Tibial nerve (tissue), 4 donors: ENCODE measurements at places on chromosomes 3 and 15. TPM values are rescaled to one million over a fixed set of nuclear protein-coding genes. Genes with fewer than 3 reads are reported as not detected.

DNA sequence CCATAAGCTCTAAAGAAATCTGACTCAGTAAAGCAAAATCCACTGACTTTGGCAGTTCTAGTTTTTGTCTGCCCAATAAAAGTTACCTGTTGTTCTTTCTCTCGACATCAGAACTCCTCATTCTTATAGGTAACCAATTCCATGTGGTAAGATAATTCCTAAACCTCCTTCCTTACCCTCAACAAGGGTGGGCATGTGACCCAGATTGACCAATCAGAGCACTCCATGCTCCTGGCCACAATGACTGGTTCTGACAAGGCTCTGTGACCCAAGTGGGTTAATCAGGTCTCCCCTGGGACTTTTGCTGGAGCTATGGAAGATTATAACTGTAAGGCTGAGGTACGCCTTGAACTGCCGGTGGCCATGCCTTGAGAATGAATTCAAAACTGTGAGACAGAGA is 31.7 kb downstream of the LINS1 start:
- no peak for DNase-seq

DNA sequence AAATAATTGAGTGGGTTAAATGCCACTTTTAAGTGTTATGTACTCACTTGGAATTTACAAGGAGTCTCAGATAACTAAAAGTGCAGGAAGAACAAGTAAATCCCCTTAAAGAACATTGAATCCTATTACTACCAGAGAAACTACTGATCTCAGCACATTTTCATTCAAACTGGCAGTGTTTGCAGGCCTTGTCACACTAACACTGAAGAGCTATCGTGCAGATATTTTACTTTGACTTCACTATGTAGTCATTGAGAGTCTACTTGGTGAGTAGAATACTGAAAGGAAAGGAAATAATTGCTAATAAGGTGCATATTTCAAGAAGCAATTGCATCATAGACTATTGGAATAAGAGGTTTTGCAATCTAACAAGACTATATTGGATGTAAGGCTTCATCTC is 721.4 kb upstream of the CBLB start:
- no peak for DNase-seq

GRCh38 chr3:46868287-46868686 is 5.0 kb upstream of the MYL3 start:
- no peak for DNase-seq

GRCh38 chr3:112681822-112682325 is 40.9 kb upstream of the CCDC80 start:
- no peak for DNase-seq

GRCh38 chr3:188207941-188208515 is 54.1 kb downstream of the LPP start:
- no peak for DNase-seq

GRCh38 chr15:88586401-88587162 is 34.6 kb upstream of the AEN start:
- DNase-seq, result no peak

- DNase-seq, result peak; percentile 25
Measured at GRCh38 chr3:127675651-127676391, 3.1 kb downstream of the ABTB1 start.

DNA sequence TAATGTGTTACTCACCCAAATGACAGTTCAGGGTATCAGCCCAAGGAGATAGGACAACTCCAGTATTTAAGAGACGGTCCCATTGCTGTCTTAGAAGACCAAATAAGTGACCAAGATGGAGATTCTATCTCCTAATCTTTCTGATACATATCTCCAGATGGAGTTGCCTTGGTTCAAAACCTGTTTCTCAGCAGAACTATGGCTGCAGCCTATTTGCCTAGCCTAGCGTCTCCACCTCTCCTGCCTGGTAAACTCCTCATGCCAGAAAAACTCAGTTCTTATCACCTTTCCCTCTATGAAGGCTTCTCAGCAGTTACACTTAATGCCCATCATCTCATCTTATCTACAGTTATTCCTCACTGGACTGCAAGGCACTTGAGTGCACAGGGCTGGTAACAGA is 1.2 kb upstream of the CSPG5 start:
- DNase-seq, result no peak

- no peak for DNase-seq
Measured at GRCh38 chr3:71533588-71533987, 49.9 kb downstream of the FOXP1 start.

GRCh38 chr15:101486696-101487459 is 2.6 kb downstream of the PCSK6 start:
- no peak for DNase-seq

DNA sequence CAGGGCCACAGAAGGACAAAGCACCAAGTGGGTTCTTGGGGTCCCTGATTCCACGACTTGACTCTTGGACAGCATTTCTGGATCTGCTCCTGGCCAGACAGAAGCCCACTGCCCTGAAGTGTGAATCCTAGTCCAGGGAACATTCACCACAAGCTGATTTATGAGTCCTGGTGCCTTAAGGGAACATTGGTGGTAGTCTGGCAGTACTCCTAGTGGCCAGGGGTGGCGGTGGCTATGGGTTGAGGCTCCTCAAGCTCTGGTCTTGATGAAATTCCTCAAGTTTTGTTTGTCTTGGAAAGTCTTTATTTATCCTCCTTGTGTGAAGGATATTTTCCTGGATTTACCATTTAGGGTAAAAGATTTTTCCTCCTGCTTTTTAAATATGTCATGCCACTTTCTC is 307.5 kb downstream of the PYDC2 start:
- no peak for DNase-seq

GRCh38 chr3:190131329-190131728 is 10.6 kb upstream of the P3H2 start:
- no peak for DNase-seq

GRCh38 chr3:110099711-110100110 is 762.4 kb upstream of the DPPA4 start:
- no peak for DNase-seq

DNA sequence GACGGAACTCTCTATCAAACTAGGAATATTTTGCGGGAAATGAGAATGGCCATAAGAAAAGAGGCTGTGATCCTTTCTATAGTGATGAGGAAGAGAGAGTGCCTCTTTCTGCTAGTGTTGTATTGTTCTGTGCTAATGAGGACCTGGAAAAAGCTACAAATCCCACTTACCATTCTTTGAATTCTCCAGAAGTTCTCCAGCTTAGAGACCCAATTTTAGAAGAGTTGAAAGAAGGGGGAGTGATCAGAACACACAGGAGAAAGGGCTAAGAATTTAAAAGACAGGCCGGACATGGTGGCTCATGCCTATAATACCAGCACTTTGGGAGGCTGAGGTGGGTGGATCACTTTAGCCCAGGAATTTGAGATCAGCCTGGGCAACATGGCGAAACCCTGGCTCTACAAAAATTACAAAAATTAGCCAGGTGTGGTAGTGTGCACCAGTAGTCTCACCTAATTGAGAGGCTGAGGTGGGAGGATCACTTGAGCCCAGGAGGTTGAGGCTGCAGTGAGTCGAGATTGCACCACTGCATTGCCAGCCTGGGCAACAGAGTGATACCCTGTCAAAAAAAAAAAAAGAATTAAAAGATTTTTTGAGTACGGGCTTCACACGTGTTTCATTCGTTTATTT is 126.9 kb downstream of the IQCH start:
- no peak for DNase-seq

- no peak for DNase-seq
Measured at GRCh38 chr3:132753946-132754345, 31.7 kb upstream of the NPHP3 start.

DNA sequence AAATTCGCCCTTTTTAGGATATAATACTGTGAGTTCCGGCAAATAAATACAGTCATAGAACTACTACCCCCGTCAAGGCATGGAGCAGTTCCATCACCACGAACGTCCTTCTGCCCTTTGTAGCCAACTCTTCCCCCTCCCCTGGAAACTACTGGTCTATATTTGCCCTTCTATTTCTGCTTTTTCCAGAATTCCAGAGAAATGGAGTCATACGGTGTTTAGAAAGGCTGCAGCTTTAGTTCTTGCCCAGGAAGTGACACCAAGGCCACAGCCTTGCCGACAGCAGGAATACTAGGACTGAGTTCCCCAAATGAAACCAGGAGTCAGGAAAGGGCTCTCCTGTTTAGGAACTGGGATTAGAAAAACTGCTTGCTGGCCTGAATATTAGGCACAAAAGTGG is 291.2 kb downstream of the FAM43A start:
- no peak for DNase-seq

DNA sequence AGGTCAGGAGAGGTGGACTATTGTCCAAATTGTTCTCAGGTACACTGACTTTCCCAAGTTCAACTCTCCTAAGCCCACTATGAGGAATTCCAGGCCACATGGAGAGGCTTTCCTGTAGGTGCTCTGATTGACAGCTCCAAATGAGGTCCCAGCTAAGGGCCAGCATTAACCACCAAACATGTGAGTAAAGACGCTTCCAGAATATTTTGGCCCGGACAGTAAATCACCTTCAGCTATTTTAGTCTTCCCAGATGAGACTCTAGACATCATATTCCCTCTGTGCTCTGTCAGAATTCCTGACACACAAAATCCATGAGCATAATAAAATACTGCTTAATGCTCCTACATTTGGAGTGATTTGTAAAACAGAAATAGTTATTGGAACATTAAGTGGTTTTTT is 135.5 kb downstream of the TGFBR2 start:
- no peak for DNase-seq

GRCh38 chr3:43905157-43905556 is 214.4 kb downstream of the ABHD5 start:
- DNase-seq, result no peak

GRCh38 chr3:168061332-168061996 is 34.3 kb downstream of the GOLIM4 start:
- no peak for DNase-seq

DNA sequence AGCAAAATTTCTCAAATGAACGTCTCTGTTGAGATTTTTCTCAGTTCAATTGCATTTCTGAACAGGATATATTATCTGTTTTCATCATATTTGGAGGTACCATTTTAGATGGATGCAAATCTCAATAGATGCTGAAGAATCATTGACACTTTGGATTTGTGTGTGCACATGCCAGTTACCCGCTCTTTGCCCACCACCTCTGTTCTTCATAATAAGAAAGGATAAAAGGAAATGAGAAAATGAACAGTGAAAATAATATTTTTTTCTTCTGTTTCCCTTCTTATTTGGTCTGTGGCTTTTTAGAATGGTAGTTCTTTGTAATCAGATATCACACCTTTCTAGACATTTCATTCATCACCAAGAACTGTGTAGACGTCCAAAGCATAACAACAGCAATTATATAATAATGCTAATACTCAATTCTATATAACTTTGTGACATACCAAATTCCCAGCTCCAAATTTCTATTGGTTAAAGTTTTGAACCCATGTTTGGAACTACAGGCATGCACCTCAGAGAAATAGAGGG is 256.7 kb upstream of the SATB1 start:
- no peak for DNase-seq

DNA sequence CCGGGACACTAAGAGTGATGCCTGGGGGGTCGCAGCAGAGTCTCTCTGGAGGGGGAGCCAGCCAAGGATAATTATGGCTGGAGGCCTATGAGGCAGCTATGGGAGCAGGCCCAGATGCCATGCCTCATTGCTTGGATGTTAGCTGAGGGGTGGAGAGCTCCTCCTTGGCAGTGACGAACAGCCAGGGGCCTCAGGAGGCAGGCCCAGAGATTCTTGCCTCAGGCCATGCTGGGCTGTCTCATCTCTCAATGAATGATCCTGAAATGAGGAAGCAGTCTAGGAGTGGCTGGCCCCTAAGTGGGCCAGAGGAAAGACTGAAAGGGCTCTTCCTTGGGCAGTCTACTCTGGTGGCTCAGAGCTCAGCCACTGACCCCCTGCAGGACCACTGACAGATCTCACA is 21.3 kb downstream of the KIF9 start:
- DNase-seq, result no peak

- no peak for DNase-seq
Measured at GRCh38 chr3:55488398-55489055, 1.4 kb upstream of the WNT5A start.

GRCh38 chr15:101641129-101641764 is 10.9 kb downstream of the TM2D3 start:
- peak; percentile 63 for DNase-seq

DNA sequence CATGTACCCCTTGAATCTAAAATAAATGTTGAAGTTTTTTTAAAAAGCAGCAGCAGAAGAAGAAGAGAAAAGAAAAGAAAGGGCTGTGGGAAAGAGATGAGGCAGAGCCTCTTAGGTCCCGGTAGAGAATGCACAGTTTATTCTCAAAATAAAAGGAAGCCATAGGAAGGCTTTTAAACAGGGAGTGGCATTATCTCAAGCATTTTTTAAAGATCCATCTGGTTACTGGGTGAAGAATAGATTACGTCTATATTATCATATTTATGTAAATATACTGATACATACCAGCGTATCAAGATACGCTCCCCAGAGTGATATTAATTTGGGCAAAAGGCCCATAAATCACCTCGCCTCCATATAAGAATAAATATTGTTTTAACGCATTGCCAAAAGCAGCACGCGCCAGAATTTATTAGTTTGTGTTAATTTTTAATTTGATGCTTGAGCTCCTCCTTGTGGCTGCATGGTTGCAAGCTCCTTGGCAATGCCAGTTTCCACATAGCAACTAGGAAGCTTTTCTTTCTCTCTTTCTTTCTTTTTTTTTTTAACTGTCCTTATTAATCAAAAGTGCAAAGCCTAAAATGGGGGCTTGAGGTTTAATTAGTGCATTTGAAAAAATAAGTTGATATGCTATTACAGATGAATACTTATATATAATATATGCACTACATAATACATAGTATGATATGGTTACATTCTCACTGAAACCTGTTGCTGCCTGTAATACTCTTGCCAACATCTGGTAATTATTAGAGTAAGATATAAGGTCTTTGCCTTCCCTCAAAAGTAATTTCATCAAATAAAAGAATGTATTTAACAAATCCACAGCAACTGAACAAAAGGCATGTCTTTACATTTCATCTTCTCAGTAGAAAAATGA is 242.8 kb upstream of the UBE2E2 start:
- peak; percentile 66 for DNase-seq

DNA sequence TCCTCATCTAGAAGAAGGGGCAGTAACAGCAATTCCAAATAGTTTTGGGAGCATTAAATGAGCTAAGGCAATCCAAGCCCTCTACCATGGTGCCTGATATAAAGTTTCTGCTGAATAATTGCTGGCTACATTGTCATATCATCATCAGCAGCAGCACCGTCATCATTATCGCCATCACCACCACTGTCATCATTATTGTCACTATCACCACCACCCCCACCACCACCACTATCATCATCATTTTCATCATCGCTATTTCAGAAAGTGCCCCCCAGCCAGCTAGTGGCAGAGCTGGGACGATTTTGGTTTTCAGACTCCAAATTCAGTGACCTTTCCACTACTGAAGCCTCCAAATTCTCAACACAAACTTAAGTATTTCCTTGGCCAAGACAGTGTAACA is 15.0 kb downstream of the XCR1 start:
- DNase-seq, result no peak

- no peak for DNase-seq
Measured at GRCh38 chr3:119469418-119470189, 841 bp downstream of the POGLUT1 start.

Gene GXYLT2
- total RNA-seq, result 16.7 TPM

Gene ZKSCAN7
- total RNA-seq, result 11.1 TPM

Gene SNX22
- 45.9 TPM for total RNA-seq

Gene RBP2
- total RNA-seq, result not detected

Gene DZIP1L
- 44.2 TPM for total RNA-seq

Gene DNAH12
- 0.30 TPM for total RNA-seq

Gene SOX14
- total RNA-seq, result not detected

Gene NMNAT3
- total RNA-seq, result 11.0 TPM

Gene KLHDC8B
- 27.9 TPM for total RNA-seq

Gene ZDHHC23
- total RNA-seq, result 4.5 TPM

Gene CELF6
- total RNA-seq, result 10.4 TPM

Gene RAB6B
- total RNA-seq, result 2.1 TPM

Gene ZNF501
- 8.2 TPM for total RNA-seq

Gene LYZL4
- not detected for total RNA-seq

Gene PPP1R14D
- total RNA-seq, result not detected

Gene TOP2B
- total RNA-seq, result 109 TPM

Gene RPL39L
- total RNA-seq, result 11.5 TPM
